ENCODE measurements at places on chromosomes 16 and 17. TPM values are rescaled to one million over a fixed set of nuclear protein-coding genes. Genes with fewer than 3 reads are reported as not detected.

The MAPK7 gene
- total RNA-seq = 44.3 TPM

The CCDC200 gene
- total RNA-seq = not detected

The TEKT1 gene
- total RNA-seq = 1.6 TPM

The OTOP3 gene
- total RNA-seq = 1.3 TPM

The ALOX15B gene
- total RNA-seq = not detected

The RAMP2 gene
- total RNA-seq = 1.5 TPM

DNA sequence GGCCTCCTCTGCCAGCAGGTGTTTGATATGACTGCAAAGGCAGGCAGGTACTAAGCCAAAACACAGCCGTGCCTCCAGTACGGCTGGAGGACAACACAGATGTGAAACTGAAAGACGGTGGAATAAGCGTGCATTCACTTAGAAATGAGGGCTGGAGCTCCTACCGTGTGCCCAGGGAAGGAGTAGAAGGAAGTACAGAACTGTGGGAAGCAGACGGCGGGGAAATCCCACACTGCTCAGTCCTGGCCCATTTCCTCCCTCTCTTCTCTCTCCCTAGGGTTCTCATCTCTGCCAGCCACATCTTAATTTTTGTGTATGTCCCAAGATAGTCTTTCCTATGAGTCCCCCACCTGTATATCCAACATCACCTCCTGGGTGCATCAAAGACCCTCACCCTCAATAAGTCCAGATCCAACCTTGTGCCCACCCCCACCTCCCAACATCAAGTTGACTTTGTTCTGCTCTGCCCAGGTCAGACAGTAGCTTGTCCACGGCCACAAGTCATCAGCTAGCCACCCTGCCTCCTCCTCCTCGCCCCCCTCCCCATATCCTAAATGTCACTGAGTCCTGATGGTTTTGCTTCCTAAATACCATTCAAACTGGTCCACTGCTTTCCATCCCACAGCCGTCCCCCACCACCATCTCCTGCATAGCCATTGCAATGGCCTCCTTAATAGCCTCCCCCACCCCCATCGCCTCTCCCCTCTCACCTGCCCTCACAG, 77.1 kb upstream of the RPL38 start:
- peaks cover 11% of the 10 kb centered on the region for H3K27me3 ChIP-seq
- no peaks in the 10 kb centered on the region for H3K36me3 ChIP-seq
- peaks cover 13% of the 10 kb centered on the region for H3K4me1 ChIP-seq
- no peak for DNase-seq
- H3K27ac ChIP-seq = no peak overlapping the region

DNA sequence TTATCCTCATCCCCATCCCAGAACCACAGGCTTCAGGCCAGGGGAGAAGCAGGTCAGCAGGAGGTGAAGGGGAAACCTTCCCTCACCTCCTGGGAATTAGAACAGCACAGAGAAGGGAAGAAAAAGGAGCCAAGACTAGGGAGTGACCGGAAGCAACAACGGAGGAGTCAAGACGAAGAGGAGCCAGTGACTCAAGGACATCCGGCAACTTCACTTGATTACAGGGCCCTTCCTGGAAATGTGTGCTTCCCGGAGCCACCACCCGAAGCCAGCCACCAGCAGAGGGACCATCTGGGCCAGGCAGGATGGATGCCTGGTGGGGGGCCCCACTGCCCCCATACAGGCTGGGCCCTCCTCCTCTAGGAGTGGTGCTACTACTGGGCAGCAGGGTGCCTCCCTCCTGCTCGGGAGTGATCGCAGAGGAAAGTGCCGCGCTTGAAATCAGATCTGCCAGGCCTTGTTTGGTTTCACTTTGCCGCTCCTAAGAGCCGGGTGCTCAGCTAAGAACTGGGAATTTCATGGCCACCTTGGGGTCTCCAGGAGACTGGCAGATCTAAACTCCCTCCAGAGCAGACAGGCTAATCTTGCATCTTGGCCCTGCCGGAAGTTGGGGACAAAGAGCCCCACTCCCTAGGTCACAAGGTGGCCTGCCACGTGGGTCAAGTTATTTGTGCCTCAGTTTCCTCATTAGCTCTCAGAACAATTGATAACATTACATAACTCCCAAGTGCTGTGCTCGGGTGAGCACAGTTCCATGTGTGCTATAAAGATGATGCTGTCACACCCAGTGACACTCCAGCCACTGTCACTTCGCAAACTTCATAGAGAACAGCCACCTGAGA, 6.6 kb downstream of the CDC42EP4 start:
- peak overlapping the region; percentile 82 for H3K4me3 ChIP-seq
- peaks cover 5% of the 10 kb centered on the region for H3K36me3 ChIP-seq
- H3K27me3 ChIP-seq = no peaks in the 10 kb centered on the region
- DNase-seq = no peak
- peaks cover 55% of the 10 kb centered on the region for H3K4me1 ChIP-seq
- H3K27ac ChIP-seq = peak overlapping the region; percentile 79

- H3K27ac ChIP-seq = no peak overlapping the region
- H3K36me3 ChIP-seq = no peaks in the 10 kb centered on the region
- peaks cover 35% of the 10 kb centered on the region for H3K4me1 ChIP-seq
- peaks cover 70% of the 10 kb centered on the region for H3K27me3 ChIP-seq
Measured at GRCh38 chr17:49480836-49481615, 14.1 kb upstream of the NGFR start.

GRCh38 chr17:57553991-57554825, 190.9 kb downstream of the CCDC182 start:
- H3K27me3 ChIP-seq = peaks cover 3% of the 10 kb centered on the region
- H3K27ac ChIP-seq = peak overlapping the region; percentile 73
- H3K36me3 ChIP-seq = peaks cover 6% of the 10 kb centered on the region
- peaks cover 85% of the 10 kb centered on the region for H3K4me1 ChIP-seq
- DNase-seq = no peak

DNA sequence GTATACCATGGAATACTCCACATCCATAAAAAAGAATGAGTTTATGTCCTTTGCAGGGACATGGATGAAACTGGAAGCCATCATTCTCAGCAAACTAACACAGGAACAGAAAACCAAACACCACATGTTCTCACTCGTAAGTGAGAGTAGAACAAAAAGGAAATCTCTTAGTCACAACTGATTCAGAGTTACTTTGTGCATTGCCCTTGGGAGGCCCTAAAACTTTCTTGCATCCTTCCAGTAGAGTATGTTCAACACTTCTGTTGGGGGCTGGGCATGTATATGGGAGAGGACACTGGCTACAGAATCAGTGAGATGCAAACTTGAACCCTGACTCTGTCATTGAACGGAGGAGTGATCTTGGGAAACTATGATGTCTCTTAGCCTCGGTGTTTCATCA, 147.4 kb upstream of the IRX5 start:
- no peak for DNase-seq
- no peak overlapping the region for H3K27ac ChIP-seq
- no peaks in the 10 kb centered on the region for H3K27me3 ChIP-seq
- H3K4me1 ChIP-seq = peaks cover 5% of the 10 kb centered on the region
- no peak overlapping the region for H3K4me3 ChIP-seq

DNA sequence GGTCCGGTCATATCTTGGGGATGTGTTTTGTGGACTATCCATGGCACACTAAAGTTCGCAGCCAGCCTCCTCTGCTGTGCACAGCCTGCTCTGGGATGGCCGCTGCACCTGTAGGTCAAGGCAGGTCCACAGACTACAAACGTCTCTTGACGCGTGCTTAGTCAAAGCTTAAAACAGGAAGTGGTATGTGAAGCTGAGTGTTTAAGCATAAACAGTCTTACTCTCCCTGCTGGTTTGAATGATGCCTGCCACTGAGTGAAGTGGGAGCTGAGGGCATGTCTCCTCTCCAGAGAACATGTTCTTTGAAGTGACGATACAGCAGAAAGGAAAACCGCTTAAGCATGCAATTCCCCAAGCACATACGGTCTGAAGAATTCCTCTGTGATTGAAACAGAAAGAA, 365.6 kb downstream of the SLC39A11 start:
- no peak overlapping the region for H3K27ac ChIP-seq
- DNase-seq = no peak
- no peaks in the 10 kb centered on the region for H3K36me3 ChIP-seq

- no peak overlapping the region for H3K4me3 ChIP-seq
- no peak for DNase-seq
- H3K27me3 ChIP-seq = no peaks in the 10 kb centered on the region
- H3K27ac ChIP-seq = no peak overlapping the region
Measured at GRCh38 chr16:63943566-63943965, 1178.3 kb downstream of the CDH11 start.

DNA sequence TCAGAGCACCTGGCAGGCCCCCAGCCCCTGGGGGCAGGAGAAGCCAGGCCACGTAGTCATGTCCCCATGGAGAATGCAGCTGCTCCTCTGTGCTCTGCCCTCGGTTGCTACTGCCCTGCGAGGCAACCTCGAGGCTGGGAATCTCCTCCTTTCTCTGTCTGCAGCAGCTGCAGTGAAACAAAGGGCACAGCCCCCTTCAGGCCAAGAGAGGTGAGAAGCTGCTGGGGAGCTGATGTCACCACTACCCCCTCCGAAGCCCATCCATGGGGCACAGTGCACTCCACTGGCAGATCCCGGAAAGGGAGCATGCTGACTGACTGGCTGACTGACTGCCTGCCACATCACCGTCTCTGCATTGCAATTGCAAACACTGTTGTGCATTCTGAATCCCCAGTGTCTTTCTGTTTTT, 103.7 kb downstream of the GRIN2A start:
- peaks cover 38% of the 10 kb centered on the region for H3K27me3 ChIP-seq
- DNase-seq = no peak

GRCh38 chr17:74769856-74770497, 6.2 kb downstream of the NAT9 start:
- H3K4me1 ChIP-seq = peaks cover 21% of the 10 kb centered on the region
- H3K27me3 ChIP-seq = no peaks in the 10 kb centered on the region
- no peak for DNase-seq
- H3K36me3 ChIP-seq = peaks cover 9% of the 10 kb centered on the region
- H3K27ac ChIP-seq = peak overlapping the region; percentile 82
- peak overlapping the region; percentile 63 for H3K4me3 ChIP-seq

GRCh38 chr17:83088909-83089308, 9.5 kb downstream of the METRNL start:
- peaks cover 2% of the 10 kb centered on the region for H3K27me3 ChIP-seq
- H3K27ac ChIP-seq = peak overlapping the region; percentile 99
- H3K4me3 ChIP-seq = peak overlapping the region; percentile 89
- H3K36me3 ChIP-seq = peaks cover 16% of the 10 kb centered on the region

DNA sequence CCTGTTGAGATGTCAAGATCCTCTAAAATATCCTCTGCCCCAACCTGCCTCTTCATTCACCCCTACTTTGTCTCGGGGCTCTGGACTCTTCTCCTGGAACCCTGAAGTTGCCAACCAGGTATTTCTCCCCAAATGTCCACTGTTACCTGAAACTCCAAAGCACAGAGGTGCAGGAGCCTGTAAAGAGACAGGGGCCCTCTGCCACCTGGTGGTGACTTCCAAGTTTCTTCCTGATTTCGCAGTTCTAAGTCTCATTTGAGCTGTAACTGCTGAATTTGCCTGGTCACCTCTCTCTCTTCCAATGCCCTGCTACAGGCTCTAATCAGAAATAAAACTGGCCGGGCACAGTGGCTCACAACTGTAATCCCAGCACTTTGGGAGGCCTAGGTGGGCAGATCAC, 77.1 kb upstream of the RCVRN start:
- H3K4me1 ChIP-seq = no peaks in the 10 kb centered on the region
- H3K27me3 ChIP-seq = peaks cover 6% of the 10 kb centered on the region
- no peak overlapping the region for H3K4me3 ChIP-seq
- H3K27ac ChIP-seq = peak overlapping the region; percentile 46
- no peaks in the 10 kb centered on the region for H3K36me3 ChIP-seq

DNA sequence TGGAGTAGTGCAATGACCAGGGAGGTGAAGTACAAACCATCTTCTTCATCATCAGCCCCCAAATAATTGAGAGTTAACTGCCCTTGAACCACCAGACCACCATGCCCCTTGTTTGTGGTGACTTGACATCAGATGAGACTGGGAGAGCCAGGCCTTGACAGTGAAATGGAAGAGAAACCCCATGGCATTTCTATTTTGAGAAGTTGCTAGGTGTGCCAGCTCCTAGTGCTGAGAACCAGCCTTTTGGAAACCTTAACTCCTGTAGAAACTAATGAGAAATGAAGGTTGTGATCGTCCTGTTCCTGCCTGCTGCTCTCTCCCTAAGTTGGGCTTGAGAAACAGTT, 2.8 kb downstream of the TMEM94 start:
- peak overlapping the region; percentile 78 for H3K27ac ChIP-seq
- DNase-seq = no peak

DNA sequence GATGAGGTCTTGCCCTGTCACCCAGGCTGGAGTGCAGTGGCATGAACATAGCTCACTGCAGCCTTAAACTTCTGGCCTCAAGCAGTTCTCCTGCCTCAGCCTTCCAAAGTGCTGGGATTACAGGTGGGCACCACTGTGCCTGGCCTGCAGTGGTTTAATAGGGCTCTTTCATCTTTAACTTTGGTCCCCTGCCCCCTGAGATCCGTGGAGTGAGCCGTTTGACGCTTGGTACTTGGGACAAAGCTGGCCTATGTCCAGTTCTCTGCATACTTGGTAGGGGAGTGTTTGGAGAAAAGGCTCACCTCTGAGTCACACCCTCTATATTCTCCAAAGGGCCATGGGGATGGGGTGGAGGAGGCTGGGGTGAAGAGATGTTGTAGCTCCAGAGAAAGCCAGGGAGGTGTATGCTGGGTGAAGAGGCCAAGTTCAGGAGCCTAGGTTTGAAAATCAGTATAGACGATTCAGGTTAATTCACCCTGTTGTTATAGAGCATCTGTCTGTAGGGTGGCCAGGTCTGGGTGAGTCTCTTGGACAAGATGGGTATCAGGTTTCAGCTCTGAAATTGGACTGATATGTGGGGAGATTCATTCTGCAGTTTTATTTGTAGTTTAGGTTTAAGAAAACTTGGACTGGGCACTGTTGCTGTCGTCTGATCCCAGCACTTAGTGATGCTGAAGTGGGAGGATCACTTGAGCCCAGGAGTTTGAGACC, 17.6 kb downstream of the ABCC1 start:
- peaks cover 22% of the 10 kb centered on the region for H3K4me1 ChIP-seq
- DNase-seq = no peak
- no peaks in the 10 kb centered on the region for H3K27me3 ChIP-seq
- no peak overlapping the region for H3K4me3 ChIP-seq

DNA sequence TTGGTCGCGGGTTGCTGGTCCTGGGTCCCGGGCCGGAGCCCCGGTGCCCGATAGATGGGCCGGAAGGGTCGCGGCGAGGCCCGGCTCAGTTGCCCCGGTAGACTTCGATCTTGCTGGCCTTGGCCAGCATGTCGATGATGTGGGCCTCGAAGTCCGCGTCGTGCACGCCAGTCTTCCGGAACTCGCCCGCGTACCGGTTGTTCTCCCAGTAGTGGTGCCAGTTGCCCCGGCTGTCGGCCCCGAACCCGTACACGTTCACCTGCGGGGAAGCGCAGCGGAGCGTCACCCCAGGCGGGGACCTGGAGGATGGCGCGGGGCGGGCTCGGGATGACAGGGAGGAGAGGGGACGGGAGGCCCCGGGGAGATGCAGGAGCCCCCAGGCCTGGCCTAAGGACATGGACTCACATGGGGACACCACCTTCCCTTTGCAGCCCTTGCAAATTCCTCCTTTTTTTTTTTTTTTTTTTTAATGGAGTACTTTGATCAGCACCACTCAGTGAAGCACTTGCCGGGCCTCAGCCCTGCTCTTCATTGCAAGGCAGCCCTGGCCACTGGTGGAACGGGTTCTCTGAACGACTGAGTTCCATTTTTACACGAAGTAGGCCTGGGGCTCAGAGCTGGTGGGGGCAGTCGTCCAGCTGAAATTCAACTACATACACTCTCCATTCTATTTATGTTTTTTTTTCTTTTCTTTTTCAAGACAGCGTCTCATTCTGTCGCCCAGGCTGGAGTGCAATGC, 35.1 kb downstream of the DDX19A start:
- H3K4me3 ChIP-seq = peak overlapping the region; percentile 100
- H3K4me1 ChIP-seq = no peaks in the 10 kb centered on the region
- DNase-seq = no peak
- no peaks in the 10 kb centered on the region for H3K27me3 ChIP-seq
- H3K27ac ChIP-seq = peak overlapping the region; percentile 98

- no peak overlapping the region for H3K4me3 ChIP-seq
- H3K4me1 ChIP-seq = no peaks in the 10 kb centered on the region
- H3K27me3 ChIP-seq = no peaks in the 10 kb centered on the region
- no peak overlapping the region for H3K27ac ChIP-seq
- no peaks in the 10 kb centered on the region for H3K36me3 ChIP-seq
Measured at GRCh38 chr17:28849281-28849680, 5.5 kb upstream of the ERAL1 start.
